Activated naive CD8-positive, alpha-beta T cell treated with anti-CD3 and anti-CD28 coated beads, Interleukin-2, amount 50 U/mL, for 24 hours (primary cell): ENCODE measurements at places on chromosomes 7 and 10.

- H3K27ac ChIP-seq, result no peak overlapping the region
- DNase-seq, result no peak
- H3K4me1 ChIP-seq, result no peaks in the 10 kb centered on the region
- no peak overlapping the region for H3K4me3 ChIP-seq
- peaks cover 9% of the 10 kb centered on the region for H3K27me3 ChIP-seq
- no peaks in the 10 kb centered on the region for H3K36me3 ChIP-seq
Measured at GRCh38 chr10:17626656-17627055, 9.5 kb upstream of the HACD1 start.

DNA sequence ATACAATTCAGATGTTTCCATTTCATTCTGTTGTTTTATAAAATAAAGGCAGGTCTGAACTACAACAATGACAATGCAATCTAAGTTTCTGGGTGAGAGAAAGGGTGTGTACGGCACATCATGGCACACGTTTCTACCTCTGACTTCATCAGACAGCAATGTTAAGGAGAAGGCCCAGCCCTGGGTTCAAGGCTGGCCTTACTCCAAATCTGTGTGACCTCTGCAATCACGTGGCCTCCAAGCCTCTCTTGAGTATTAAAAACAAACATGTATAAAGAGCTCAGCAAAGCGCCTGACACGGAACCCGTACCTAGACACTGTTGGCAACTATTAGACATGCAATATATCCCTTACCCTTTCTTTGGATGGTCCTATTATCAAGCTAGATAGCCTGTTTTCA, 114.1 kb downstream of the LARP4B start:
- H3K4me3 ChIP-seq, result no peak overlapping the region
- H3K27me3 ChIP-seq, result no peaks in the 10 kb centered on the region
- peak overlapping the region; percentile 15 for H3K27ac ChIP-seq
- H3K36me3 ChIP-seq, result peaks cover 53% of the 10 kb centered on the region

DNA sequence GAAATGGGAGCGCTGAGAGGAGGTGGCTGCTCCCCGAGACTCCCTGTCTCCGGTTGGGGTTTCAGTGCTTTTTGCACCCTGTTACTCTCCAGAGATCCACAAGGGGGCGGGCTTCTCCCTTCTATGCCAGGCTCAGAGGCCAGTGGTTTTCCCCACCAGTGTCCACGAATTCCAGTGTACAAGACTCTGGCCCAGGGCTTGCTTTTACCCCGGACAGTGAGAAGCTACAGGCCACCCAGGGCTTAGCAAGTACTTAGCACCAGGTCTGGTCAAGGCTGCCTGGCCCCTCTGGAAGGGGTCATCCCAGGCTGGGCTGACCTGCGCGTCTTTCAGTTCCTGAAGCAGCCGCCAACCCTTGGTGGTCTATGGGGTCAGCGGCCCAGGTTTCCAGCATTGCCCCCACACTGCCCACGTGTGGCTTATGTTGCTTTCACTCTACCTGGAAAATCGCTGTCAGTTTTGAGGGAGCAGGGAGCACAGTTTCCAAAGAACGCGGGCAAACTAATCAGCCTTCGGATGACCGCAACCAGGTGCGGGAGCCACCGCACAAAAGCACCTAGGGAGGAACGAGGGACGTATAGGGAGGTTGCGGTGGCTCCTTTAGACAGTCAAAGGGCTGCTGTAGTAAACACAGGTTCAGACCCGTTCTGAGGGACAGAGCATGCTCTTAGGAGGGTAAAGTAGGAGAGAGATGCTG, 6.8 kb downstream of the CYP26A1 start:
- peaks cover 45% of the 10 kb centered on the region for H3K27me3 ChIP-seq
- H3K27ac ChIP-seq, result no peak overlapping the region
- peak; percentile 62 for DNase-seq
- peaks cover 7% of the 10 kb centered on the region for H3K4me1 ChIP-seq
- no peak overlapping the region for H3K4me3 ChIP-seq

DNA sequence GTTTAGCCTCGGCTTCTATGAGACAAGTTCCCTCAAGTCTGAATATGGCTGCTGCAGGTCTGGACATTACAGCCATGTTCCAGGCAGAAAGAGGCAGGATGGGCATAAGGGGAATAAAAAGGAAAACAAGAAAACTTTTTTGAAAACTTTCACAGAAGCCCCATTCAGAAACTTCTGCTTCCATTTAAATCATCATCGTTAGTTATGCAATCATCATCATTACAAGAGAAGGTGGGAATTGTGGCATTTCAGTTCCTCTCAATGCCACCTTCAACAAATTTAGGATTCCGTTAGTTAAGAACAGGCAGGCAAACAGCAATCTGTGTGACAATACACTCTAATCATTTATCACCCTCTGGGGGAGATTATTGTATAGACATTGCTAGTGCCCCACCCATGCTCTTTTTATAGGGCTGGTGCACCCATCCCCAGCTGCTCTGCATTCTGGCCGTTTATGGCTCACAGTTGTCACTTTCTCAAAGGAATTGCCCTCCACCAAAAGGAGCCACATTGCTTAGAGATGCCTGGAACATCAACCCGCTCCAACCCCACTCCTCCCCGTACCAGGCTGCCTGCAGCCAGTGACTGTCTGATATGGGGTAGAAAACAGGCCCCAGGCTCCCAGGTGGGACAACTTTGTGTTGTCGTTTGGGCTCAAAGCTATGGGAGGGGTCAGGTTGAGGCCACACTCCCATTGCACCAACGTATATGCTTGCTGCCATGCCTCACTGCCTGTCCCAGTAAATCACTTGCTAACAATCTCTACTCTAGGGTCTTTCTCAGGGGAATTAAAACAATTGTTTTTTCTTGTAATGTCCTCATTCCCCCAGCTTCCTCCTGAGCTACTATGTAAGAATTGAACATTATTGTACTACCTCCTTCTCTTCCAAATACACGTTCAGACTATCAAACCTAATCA, 24.2 kb downstream of the ITGB8 start:
- no peaks in the 10 kb centered on the region for H3K27me3 ChIP-seq
- H3K4me1 ChIP-seq, result no peaks in the 10 kb centered on the region
- H3K36me3 ChIP-seq, result no peaks in the 10 kb centered on the region
- no peak overlapping the region for H3K4me3 ChIP-seq
- no peak overlapping the region for H3K27ac ChIP-seq
- no peak for DNase-seq

GRCh38 chr10:130631142-130632096, 495.2 kb downstream of the GLRX3 start:
- no peak overlapping the region for H3K4me3 ChIP-seq
- no peak for DNase-seq
- no peak overlapping the region for H3K27ac ChIP-seq
- no peaks in the 10 kb centered on the region for H3K36me3 ChIP-seq

DNA sequence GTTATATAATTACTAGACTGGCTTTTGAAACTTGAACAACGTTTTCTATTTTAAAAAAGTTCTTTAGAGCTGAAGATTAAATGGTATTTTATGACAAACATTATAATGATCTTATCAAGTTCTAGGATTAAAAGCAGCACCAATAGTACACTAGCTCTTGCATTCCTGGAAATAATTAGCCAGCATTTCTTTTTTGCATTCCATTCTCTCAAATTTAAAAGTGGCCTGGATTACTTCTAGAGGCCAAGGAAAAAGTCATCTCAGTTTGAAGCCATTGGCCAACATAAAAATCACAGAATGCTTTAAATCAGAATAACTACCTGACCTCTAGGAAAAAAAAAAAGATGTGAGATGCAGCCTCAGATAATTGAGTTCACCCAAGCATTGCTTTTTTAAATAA, 1326.4 kb upstream of the SORCS1 start:
- no peaks in the 10 kb centered on the region for H3K27me3 ChIP-seq
- no peaks in the 10 kb centered on the region for H3K4me1 ChIP-seq
- no peak overlapping the region for H3K4me3 ChIP-seq
- no peaks in the 10 kb centered on the region for H3K36me3 ChIP-seq
- no peak for DNase-seq
- H3K27ac ChIP-seq, result no peak overlapping the region

DNA sequence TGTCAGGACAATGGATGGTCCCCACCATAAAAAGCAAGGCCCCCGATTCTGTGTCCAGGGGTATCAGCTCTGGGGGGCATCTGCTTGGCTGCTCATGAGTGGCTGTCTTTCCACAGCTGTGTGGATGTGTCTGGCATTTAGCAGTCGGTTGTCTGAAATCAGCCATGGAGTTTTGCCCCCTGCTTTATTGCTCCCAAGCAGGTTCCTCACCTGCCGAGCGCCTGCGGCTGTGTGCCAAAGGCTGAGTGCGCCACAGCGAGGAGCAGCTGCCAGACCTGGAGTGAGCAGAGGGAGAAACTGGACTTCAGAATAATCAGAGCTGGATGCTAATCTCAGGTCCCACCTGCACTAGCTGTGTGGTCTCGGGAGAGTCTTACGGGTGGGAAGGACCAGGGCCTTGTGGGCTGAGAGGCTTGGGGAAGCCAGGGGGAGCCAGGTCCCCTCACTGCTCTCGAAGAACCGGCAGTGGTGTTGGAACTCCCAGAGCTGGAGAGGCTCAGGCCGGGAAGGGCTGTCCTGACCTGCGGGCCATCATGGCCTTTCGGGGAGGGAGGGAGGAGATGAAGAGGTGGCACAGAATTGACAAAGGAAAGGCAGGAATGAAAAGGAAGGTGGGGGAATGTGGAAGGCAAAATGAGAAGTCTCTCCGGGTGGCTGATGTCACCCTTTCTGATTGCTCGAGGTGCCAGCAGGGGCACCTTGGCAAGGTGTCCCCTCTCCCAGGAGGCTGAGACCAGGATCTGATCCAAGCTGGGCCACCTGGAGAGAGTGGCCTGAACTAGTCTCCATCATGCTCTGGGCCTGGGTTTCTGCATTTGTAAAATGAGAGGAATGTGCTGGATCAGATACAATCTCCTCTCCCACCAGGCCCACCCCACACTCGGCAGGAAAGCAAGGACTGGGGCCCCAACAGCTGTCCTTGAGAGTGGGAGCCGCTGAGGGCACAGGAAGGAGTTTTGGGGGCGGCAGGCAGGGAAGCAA, 30.2 kb upstream of the LEP start:
- H3K4me3 ChIP-seq, result no peak overlapping the region
- no peaks in the 10 kb centered on the region for H3K4me1 ChIP-seq

DNA sequence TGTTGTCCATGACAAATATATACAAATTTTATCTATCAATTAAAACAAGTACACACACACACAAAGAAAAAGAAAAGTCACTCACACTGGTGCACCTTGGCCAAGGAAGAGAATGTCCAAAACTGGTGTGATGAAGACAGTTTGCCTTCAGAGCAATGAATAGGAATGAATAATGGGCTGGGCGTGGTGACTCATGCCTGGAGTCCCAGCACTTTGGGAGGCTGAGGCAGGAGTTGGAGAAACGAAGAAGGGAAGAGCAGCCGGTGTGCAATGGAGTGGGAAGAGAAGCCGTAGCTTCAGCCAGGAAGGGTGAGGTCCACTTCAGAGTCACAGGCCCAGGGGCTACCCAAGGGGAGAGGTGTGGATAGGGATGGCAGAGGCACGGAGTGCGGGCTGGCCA, 253.6 kb downstream of the CCSER2 start:
- peaks cover 7% of the 10 kb centered on the region for H3K27me3 ChIP-seq
- no peak for DNase-seq
- no peaks in the 10 kb centered on the region for H3K36me3 ChIP-seq
- no peak overlapping the region for H3K4me3 ChIP-seq

GRCh38 chr7:44313016-44313415, 12.4 kb downstream of the CAMK2B start:
- peaks cover 19% of the 10 kb centered on the region for H3K27me3 ChIP-seq
- no peak for DNase-seq
- H3K36me3 ChIP-seq, result no peaks in the 10 kb centered on the region
- no peak overlapping the region for H3K27ac ChIP-seq
- peaks cover 4% of the 10 kb centered on the region for H3K4me1 ChIP-seq
- H3K4me3 ChIP-seq, result no peak overlapping the region

DNA sequence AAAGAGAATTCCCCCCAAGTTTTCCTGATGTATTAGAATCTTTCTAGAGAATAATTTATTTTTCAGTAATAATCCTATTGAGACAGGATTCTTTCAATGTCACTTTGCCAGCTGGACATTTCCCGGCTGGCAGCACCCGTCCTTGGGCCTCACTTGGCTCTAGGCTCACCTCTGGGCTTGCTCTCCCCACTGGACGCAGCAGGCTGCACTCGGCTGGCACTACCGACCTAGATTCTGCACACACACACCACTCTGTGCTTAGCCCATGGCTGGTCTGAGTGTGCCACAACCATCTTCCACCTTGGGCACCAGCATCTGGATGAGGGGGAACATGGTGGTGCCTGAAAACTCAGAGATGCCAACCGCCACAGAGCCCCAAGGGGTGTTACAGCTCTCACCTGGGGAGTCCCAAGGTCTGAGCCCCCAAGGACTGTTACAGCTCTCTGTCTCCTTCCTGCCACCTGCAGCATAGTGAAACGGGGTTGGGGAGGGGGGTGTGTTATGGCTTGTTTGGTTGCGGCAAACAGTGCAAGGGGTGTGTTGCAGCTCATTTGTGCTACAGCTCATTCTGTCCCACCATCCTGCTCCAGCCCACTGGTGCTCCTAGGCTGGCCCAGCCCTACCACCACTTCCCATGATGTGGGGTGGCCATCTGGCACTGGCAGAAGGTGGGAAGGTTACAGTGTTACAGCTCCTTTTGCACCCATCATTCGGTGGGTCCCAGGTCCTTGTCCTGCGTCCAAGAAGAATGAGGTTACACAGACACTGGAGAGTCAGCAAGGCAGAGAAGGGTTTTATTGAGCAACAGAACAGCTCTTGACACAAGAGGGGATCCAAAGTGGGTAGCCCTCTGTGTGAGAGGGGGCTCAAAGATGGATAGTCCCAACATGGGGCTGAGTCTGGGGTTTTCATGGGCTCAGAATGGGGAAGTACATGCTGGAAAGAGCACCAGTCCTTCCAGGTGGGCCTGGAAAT, 2.1 kb downstream of the GALNTL5 start:
- H3K36me3 ChIP-seq, result no peaks in the 10 kb centered on the region
- H3K27me3 ChIP-seq, result no peaks in the 10 kb centered on the region
- no peaks in the 10 kb centered on the region for H3K4me1 ChIP-seq
- no peak for DNase-seq
- H3K27ac ChIP-seq, result no peak overlapping the region
- no peak overlapping the region for H3K4me3 ChIP-seq

DNA sequence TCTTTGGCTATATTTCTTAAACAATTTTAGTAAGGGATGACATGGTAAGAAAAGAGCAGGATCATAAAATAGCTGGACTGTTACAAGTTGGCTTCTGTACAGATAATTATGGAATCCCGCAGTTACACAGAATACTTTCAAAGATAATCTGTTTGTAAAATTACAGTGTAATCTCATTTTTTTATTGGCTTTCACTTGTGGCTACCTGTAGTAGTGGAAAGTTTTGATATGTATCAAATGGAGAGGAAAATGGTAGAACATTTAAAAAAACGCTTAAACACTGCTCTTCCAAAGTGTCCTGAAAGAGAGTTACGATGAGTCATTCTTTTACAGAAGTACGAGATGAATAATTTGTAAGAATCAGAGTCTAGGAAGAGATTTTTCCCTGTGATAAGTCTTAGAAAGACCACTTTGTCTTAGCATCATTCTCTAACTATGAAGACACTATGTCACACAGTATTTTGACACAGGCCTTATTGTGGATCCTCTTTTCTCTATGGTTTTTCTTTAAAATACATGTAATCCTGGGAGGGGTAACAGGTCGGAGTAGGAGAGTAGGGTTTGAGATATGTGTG, 215.0 kb upstream of the DKK1 start:
- H3K27me3 ChIP-seq, result no peaks in the 10 kb centered on the region
- no peak overlapping the region for H3K4me3 ChIP-seq
- no peaks in the 10 kb centered on the region for H3K36me3 ChIP-seq
- no peak for DNase-seq
- H3K4me1 ChIP-seq, result no peaks in the 10 kb centered on the region

- no peak for DNase-seq
- H3K27ac ChIP-seq, result no peak overlapping the region
- no peaks in the 10 kb centered on the region for H3K27me3 ChIP-seq
- no peaks in the 10 kb centered on the region for H3K4me1 ChIP-seq
- no peaks in the 10 kb centered on the region for H3K36me3 ChIP-seq
Measured at GRCh38 chr10:36036137-36036536, 394.0 kb upstream of the FZD8 start.
